ENCODE measurements at places on chromosomes 7 and 10.

- DNase-seq = no peak
These were observed 107.9 kb upstream of the PPIF start for GRCh38 chr10:79239275-79239779.

- DNase-seq = no peak
These were observed 50.4 kb downstream of the TCF7L2 start for GRCh38 chr10:113000442-113000841.

- DNase-seq = no peak
These were observed 66.2 kb upstream of the SDK1 start for GRCh38 chr7:3234851-3235250.

DNA sequence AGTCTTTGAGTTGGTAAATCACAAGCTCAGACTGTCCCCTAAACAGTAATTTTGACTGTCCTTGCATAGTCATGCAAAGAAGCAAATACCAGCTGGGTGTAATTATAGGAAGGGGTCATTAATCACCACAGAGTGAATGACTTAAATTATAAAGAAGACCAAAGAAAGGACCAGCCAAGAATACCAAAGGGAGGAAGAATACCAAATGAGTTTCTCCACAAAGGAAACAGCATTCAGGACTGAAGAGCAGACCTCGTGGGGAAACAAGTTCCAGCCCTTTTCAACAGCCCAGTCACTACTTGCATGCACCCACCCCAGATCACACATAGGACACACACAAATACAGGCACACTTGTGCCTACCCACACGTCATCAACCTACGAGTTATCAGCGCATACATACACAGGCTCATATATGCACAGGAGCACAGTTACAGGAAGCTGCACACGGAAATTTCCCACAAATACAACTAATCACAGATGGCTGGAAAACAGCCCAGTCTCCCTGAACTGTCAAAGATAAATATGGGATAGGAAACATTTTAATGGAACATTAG is 77.6 kb downstream of the DENND2A start:
- DNase-seq = no peak

GRCh38 chr7:91759205-91759863 is 121.2 kb downstream of the MTERF1 start:
- DNase-seq = no peak

GRCh38 chr7:76142861-76143260 is 58.8 kb upstream of the SRRM3 start:
- DNase-seq = no peak

GRCh38 chr10:80472234-80473095 is 18.4 kb downstream of the TSPAN14 start:
- no peak for DNase-seq

- no peak for DNase-seq
These were observed 111.8 kb upstream of the NANOS1 start for GRCh38 chr10:118917701-118918100.

DNA sequence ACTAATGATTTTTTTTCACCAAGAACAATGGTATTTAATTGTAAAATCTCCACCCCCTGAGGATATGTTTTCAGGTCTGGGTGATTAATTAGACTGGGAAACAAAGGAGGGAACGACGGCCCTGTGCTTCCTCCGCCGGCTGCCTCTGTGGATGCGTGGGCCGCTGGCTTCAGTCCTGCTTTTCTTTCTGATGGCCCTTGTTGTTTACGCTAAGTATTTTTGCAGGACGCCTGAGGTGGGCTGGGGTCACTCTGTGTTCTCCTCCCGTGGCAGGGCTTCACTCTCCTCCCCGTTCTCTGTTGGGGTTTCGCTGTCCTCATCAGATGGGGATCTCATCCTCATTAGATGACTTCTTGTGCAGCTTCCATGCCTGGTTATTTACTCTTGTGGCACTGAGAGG is 5.2 kb upstream of the ACBD5 start:
- no peak for DNase-seq

DNA sequence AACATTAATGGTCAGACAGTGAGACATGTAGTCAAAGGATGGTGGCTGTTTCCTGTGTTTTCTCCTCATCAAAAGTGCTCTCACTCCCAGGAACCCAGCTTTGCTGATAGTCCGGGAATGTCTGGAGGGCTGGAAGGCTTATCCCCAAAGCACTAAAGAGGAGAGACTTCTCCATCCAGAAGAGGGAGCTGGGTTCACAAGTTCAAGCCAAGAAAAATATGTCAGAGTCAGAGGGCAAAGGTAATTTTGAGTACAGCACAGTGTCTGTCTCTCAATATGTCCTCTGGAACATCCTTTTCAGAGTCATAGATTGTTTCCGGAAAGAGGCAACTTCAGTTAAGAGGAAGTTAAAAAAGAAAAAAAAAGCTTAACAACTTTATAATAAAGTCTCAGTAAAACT is 281.5 kb upstream of the PHYHIPL start:
- no peak for DNase-seq

- DNase-seq = no peak
These were observed 151.1 kb downstream of the DGKB start for GRCh38 chr7:14751461-14751860.

DNA sequence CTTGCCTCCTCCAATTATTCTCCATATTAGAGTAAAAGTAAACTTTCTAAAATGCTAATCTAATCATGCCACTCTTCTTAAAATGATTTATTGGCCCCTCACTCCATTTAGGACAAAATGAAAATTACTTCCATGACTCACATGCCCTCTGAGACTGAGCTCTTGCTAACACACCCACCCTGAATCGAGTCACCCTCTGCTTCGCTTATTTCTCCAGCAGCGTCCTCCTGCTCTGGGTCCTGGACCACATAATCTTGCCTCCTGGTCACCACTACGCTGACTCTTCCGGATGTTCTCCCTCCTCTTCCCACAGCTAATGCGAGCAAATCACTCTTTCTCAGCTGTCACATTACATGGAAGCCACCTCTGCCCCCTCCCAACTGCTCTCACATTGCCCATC is 384.0 kb upstream of the FZD8 start:
- no peak for DNase-seq

DNA sequence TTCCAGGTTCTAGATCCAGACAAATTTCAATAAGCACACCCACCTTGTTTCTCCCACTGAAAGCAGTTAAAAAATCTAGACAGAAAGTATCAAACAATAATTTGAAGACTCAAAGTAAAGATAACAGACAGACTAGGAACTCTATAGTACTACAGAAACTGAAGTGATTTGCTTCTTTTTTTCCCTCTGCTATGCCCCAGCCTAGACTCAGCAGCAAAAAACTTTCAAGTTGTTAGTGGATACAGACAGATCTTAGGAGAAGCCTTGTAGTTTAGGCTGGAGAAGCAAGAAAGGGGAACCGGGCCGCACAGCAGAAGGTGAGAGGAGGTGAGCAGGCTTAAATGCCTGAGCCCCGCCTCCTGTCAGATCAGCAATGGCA is 65.1 kb downstream of the IGF2BP3 start:
- no peak for DNase-seq

- DNase-seq = no peak
These were observed 92.9 kb downstream of the SRPK2 start for GRCh38 chr7:105295596-105296352.

GRCh38 chr7:51759985-51760384 is 443.4 kb upstream of the COBL start:
- DNase-seq = no peak

- no peak for DNase-seq
These were observed 42.0 kb upstream of the PTF1A start for GRCh38 chr10:23150091-23150490.

- no peak for DNase-seq
These were observed 175.7 kb upstream of the PCLO start for GRCh38 chr7:83338277-83338950.

DNA sequence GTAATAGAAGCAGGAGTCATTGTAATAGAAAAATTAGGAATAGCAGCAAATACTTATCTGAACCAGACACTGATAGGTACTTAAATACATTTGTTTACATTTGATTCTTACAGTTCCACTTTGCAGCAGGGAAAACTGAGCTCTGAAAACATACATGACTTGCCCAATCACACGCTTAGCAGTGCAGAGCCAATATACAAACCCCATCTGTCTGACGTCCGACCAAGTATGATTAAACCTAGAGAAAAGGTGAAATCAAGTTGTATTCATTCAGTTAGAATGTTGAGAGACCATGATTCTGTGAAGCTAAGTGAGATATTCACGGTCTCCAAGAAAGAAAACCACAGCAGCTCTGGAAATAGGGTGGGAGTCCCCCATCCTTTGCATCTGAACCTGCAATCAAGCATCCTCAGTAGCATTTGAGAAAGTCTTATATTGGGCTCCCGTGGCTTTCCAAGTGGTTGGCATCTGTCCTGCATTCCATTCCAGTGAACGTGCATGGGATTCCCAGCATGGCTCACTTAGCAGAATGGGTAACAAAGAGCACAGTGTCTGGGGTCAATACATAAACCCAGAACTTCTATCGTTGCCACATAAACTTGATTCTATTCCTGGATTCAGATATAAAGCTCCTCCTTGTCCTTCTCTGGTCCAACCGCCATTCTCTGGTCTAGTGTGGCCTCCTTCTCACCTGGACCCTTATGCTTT is 148.7 kb upstream of the RSU1 start:
- DNase-seq = no peak

- no peak for DNase-seq
These were observed 220.5 kb downstream of the KLF6 start for GRCh38 chr10:3564346-3565002.

DNA sequence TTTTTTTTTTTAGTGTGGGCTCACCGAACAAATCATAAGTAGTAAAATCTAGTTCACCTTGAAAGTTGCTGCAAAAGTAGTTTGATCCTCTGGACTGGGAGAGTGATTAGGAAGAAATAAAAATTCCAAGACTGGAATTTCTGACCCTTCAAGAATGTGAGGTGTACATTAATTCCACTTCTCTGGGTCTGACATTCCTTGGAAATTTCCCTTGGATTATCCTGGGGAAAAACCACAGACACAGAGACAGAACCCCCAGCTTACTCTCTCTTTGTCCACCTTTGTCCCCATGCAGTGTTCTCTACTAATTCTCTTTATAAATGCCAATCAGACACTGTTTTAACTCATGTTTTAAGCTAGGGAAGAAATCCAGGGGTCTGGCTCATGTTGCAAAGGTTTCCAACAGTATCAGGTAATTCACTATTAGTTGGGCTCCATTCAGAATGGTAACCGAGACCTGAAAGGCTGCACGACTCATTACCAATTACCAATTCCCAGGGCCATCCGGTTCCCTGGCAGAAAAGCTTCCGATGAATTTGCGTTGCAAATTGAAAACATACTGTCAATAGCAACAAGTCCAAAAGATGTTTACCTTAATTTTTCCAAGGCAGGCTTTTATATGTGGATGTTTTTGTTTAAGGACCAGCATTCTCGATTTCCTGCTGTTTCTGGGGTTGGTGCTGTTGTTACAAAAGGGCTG is 86.3 kb downstream of the BAMBI start:
- no peak for DNase-seq

DNA sequence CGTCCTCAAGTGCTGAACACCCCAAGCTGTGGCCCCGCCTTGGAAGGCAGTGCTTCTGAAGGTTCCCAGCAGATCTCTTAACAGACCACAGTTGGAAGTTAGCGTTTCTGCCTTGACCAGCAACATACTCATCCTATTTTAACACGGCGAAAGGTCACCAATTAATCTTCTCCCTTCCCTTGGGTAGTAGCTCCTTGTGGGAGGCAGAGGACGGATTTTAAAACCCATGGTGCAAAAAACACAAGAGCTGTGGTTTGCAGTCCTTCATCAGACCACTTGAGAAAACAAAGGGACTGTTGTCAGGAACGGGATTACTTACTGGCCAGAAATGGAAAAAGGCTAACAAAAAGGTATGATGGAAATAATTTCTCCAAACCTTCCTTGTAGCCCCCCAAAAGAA is 87.3 kb downstream of the BEND7 start:
- no peak for DNase-seq

- DNase-seq = no peak
These were observed 144.2 kb downstream of the CXCL12 start for GRCh38 chr10:44240584-44241205.

DNA sequence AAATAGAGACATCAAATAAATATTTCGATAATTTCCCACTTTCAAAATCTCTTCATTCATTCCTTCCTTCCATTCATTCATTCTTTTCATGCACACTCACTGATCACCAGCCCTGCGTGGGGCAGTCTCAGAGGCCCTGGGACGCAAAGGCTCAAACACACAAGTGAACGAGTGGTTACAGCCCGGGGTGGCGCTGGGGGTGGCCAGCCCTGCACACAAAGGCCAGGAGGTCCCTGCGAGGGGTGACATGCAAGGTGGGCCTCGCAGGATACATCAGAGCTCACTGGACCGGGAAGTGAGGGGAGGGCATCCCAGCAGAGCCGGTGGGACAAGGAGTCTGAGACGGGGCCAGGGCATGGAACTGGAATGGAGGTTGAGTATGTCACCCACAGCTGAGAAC is 29.9 kb upstream of the TTYH3 start:
- no peak for DNase-seq

DNA sequence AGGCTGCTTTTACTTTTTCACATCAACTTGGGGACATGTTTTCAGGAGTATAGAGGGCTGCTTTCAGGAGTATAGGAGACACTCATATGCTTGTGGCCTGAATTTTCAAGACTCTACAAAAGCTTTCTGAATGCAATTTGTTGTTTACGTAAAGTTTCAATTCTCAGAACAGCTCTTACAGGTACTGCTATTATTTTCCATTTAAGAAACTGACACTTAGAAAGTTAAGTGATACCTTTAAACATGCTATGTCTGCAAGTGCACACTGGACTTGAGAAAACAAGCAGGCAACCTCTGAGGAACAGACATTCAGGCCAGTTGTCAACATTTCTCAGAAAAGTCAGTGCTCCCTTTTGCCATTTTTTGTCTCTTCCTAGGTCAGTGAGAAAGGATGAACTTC is 70.0 kb upstream of the PHYHIPL start:
- no peak for DNase-seq

GRCh38 chr7:158966780-158967390 is 110.5 kb downstream of the DYNC2I1 start:
- DNase-seq = no peak

DNA sequence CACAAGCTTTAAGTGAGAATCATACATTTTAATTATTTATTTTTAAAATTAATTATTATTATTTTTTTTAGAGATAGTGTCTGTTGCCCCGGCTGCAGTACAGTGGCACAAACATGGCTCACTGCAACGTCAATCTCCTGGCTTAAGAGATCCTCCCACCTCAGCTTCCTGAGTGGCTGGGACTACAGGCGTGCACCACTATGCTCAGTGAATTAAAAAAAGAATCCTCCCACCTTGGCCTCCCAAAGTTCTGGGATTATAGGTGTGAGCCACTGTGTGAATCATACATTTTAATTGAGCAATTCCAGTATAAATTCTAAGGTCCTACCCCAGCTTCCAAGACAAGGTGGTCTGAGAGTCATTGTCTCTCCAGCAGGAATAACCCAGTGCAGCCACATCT is 172.4 kb downstream of the JAZF1 start:
- DNase-seq = no peak

GRCh38 chr7:2384354-2385243 is 18.8 kb upstream of the CHST12 start:
- DNase-seq = no peak

DNA sequence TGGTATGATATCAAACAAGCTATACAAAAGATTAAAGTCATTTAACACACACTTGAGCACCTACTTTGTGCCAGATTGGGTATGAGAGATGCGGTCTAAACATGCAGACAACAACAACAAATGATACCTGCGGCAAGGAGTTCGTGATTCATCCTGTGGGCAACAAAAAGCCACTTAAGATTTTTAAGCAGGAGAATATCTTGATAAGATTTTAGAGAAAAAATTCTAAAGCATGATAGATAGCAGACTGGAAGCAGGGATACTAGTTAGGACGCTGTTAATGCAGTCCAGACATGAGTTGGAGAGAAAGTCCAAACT is 1.6 kb upstream of the KBTBD2 start:
- no peak for DNase-seq
